ENCODE measurements at places on chromosomes 11 and 22.

DNA sequence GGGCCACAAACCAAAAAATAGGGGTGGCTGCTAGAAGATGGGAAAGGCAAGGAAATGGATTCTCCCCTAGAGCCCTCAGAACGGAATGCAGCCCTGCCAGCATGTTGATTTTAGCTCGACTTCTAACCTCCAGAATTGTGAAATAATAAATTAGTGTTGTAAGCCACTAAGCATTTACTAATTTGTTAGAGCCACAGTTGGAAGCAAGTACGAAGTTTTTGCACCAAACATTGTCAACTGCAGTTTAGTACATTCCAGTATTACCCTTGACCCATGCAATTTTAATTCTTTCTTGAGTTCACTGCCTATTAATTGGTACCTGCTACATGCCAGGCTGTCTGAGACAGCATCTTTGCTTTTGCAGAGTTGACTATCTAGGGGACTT, 32.2 kb downstream of the PARVA start:
- DNase-seq: no peak

- no peak for DNase-seq
Measured at GRCh38 chr22:29872989-29873388, 10.0 kb upstream of the MTMR3 start.

GRCh38 chr11:46413760-46414465, 22.3 kb upstream of the CHRM4 start:
- no peak for DNase-seq

GRCh38 chr11:90701716-90702115, 478.9 kb upstream of the CHORDC1 start:
- no peak for DNase-seq

DNA sequence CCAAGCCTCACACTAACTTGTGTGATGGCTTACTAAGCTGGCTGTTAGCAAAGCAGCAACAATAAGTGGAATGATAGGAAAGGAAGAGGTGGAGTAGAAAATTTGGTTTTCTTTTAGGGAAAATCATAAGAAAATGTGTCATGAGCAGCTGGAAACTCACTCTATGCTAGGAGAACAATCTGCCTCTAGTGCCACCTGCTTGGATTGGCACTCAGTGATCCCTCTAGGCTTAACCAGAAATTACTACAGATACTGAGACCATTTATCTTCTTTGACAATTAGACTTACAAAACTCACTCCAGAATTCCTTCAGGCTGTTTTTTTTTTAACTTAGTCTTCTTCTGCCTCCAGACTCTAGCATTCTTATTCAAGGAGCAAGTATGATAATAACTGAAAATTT, 117.3 kb downstream of the CD44 start:
- no peak for DNase-seq

GRCh38 chr11:31487848-31488247, 21.6 kb downstream of the IMMP1L start:
- peak; percentile 15 for DNase-seq

GRCh38 chr11:80722629-80723028, 1281.8 kb upstream of the TENM4 start:
- no peak for DNase-seq

GRCh38 chr11:121777056-121777455, 324.3 kb upstream of the SORL1-AS1 start:
- DNase-seq: no peak

- DNase-seq: no peak
Measured at GRCh38 chr22:37417677-37418348, 9.5 kb downstream of the ELFN2 start.

DNA sequence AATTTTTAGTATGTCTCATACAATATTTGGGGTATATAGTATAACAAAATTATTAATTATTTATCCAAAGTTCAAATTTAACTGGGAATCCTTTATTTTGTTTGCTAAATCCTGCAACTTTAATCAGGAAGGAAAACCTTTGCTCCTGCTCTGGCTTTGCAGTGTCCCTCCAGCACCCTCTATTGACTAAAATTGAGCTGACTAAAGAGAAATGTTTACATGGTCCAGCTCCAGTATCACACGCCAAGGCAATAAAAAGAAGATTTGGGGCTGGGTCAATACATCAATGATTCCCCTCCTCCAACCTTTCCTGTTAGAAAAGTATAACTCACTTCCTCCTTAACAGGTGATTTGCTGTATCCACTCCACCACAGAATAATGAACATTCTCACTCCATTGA, 153.0 kb upstream of the LRRC4C start:
- no peak for DNase-seq

- no peak for DNase-seq
Measured at GRCh38 chr11:114959953-114960505, 281.7 kb downstream of the NXPE2 start.

GRCh38 chr11:27392278-27393114, 29.5 kb upstream of the CCDC34 start:
- DNase-seq: peak; percentile 20

GRCh38 chr11:117187428-117187798, 8.9 kb downstream of the SIDT2 start:
- DNase-seq: no peak

- no peak for DNase-seq
Measured at GRCh38 chr22:17057959-17058814, 26.6 kb upstream of the IL17RA start.

GRCh38 chr11:129814244-129815014, 1.2 kb upstream of the TMEM45B start:
- DNase-seq: no peak

DNA sequence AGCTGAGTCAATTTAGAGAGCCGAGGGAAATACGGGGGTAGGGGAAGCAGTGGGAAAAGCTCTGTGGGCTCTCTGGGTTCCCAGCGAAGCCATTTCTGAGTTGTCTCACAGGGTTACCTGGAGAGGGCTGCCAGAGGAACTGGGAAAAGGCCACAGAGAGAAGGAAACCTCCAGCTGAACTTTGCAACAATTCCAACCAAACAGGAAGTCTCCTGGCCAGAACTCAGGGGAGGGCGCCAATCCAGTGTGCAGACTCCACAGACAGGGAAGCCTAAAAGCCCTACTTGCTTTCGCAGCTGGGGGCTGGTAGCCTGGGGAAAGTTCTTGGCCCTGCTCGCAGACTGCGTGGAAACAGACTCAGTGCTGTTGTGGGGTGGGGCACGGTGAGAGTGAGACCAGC, 23.1 kb upstream of the GNAZ start:
- DNase-seq: no peak

All from GM04504 (cell line).